ENCODE measurements at places on chromosomes 3 and 15.

DNA sequence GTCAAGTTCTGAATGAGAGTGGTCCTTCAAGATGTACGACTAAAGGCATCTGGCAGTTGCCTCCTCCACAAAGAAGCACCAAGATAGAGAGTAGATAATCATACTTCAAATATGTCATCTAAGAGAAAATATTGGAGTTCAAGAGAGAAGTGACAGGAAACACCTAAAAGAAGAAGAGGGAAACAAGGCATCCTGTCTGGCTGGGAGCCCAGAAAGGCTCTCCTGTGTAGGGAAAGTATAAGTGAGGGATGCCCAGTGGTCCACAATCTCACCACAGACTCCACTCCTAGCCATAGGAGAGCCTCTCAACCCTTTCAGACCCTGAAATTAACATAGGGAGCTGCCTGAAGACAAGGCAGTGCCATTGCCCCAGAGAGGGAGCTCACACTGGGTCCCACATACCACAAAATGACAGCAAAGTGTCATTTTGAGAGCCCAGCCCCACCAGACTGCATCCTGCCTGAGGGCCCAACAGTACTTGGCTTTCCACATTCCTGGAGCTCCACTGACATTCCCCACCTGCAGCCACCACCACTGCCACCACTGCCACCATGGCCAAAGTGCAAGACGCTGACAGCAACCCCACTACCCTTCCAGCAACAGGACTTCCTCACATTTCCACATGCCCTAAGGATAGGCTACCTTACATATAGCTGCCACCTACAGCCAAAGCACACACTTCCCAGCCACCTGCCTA, 210.6 kb downstream of the ATP8B4 start:
- DNase-seq, result no peak

DNA sequence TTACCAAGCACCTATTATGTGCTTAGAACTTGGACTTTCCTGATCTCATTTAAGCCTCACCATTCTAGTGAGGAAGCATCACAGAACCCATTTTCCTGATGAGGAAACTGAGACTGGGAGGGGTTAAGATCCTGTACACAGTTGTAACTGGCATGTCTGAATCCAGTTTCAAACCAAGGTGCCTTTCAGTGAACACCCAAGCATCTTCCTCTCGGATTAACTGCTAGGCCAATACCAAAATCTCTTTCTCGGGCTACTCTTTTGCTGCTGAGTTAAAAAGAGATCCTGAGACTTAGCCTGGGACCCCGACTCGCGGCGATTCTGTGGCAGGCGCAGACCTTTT, 578 bp upstream of the CEMIP start:
- no peak for DNase-seq

DNA sequence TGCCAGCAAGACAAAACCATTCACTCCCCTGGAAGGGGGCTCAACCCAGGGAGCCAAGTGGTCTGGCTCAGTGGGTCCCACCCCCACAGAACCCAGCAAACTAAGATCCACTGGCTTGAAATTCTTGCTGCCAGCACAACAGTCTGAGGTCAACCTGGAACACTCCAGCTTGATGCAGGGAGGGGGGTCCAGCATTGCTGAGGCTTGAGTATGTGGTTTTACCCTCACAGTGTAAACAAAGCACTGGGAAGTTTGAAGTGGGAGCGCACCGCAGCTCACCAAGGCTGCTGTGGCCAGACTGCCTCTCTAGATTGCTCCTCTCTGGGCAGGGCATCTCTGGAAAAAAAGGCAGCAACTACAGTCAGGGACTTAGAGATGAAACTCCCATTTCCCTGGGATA, 81.7 kb downstream of the MSL2 start:
- DNase-seq, result no peak

GRCh38 chr15:81331600-81331999, 7.7 kb upstream of the STARD5 start:
- DNase-seq, result no peak

- no peak for DNase-seq
Observed at GRCh38 chr3:169457807-169458697, 205.5 kb downstream of the MECOM start.

DNA sequence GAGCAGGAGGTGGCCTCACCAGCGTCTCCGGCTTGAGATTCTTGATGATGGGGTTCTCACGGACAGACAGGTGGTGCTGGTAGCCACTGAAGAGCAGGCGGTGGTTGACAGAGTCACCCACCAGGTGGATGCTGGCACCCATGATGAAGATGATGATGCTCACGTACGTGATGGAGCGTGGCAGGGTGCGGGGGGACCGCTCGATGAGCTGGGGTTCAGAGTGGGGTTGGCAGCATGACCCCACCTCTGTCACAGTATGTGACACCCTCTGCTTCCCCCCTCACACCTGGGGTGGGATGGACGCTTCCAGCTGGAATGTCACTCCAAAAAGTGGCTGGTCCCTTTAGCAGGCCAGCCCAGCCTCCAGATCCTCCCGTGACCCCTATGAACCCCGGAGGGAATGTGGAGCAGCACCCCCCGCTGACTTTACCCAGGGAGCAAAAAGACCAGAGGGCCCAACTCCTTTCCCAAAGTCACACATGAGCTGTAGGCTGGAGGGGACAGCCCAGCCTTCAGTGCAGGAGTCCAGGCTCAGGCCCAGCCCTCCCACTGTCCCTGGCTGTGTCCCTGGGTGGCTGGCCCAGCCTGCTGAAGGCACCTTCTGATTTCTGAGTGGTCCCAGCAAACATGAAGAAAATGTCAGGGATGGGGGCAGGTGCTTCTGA, 6.7 kb upstream of the CALML4 start:
- DNase-seq, result no peak

DNA sequence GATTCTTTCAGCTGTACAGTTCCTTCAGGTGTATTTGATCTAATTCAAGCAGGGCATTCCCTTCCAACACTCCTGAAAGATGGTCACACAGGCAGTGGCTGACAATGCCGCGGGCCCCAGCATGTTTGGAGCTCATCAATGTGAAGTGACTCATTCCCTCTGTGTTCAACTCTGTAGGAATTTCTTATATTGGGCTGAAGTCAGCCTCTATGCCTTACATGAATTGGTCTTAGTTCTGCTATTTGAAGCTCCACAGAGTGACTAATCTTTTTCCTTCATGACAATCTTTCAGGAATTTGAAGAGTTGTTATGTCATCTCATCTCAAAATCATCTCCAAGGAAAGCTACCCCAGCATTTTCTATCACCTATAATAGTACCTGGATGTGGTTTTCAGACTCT, 142.5 kb upstream of the C2CD4B start:
- DNase-seq, result no peak

GRCh38 chr3:52798376-52798977, 3.9 kb downstream of the ITIH3 start:
- no peak for DNase-seq

GRCh38 chr15:85542895-85543331, 162.5 kb downstream of the AKAP13 start:
- DNase-seq, result peak; percentile 24

- no peak for DNase-seq
Observed at GRCh38 chr3:119690043-119690656, 12.7 kb upstream of the CFAP91 start.

GRCh38 chr3:190516416-190516815, 2.5 kb downstream of the IL1RAP start:
- no peak for DNase-seq

DNA sequence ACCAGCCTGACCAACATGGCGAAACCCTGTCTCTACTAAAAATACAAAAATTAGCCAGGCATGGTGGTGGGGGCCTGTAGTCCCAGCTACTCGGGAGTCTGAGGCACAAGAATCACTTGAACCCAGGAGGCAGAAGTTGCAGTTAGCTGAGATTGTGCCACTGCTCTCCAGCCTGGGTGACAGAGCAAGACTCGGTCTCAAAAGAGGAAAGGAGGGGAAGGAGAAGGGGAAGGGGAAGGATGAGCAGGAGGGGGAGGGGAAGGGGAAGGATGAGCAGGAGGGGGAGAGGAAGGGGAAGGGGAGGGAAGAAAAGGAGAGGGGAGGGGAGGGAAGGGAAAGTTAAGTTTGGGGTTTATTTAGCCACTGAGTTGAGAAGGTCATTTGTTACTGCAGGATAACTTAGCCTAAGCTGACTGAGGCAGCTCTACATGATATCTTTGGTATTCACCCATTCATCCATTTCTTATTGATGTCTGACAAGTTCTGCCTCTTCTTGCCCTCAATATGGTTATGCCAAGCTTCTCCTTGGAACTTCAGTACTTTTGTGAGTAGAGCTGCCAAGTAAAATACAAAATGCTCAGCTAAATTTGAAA, 15.9 kb upstream of the ABHD2 start:
- no peak for DNase-seq

- no peak for DNase-seq
Observed at GRCh38 chr3:140251678-140252077, 316.7 kb downstream of the CLSTN2 start.

DNA sequence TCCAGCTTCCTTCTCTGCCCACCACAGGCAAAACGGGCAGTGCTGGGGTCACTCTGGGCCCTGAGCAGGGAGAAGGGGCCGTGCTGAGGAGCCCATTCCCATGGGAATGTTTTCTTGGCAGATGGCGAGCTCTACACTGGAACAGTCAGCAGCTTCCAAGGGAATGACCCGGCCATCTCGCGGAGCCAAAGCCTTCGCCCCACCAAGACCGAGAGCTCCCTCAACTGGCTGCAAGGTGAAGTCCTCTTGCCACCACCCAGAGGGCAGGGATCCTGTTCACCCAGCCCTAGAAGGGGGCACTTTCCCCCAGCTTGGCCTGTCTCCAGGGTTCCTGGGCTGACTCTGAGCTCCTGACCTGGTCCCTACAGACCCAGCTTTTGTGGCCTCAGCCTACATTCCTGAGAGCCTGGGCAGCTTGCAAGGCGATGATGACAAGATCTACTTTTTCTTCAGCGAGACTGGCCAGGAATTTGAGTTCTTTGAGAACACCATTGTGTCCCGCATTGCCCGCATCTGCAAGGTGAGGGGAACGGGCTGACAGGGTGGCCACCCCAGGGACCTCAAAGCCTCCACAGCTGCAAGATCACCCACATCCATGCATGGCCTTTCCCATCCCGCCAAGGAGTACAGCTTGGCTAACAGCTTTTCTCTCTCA, 12.4 kb downstream of the CIB1 start:
- peak; percentile 78 for DNase-seq
